Muscle of arm (tissue), 14 donors: ENCODE measurements at places on chromosomes 2 and 18. TPM values are rescaled to one million over a fixed set of nuclear protein-coding genes. Genes with fewer than 3 reads are reported as not detected.

DNA sequence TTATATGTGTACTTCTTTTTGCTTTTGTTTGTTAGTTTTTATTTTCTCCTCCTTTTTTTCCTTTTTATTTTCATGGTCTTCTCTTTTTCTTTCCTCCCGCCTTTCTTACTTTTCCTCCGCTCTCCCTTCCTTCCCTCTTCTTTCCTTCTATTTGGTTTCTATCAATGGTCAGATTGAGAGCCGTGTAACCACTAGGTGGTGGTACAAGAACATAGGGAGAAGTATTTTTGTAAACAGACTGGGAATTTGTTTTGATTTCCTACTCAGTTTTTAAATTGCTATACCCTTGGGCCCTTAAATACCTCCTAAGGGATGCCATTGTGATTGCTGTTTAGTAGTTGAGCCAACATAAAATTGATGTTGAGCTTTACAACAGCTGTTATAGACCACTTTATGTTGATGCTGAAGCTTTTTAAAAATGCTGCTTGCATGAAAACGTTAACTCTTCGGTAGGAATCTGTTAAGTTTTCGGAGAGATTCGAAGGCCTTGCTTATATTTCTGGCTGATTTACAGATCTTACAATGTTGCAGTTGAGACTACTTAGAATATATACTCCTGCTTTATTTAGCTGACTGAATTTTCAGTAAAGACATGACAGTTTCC is 124.2 kb downstream of the UBE2E3 start:
- peak; percentile 56 for DNase-seq

- DNase-seq, result no peak
Measured at GRCh38 chr2:152623076-152623740, 94.1 kb downstream of the PRPF40A start.

- DNase-seq, result no peak
Measured at GRCh38 chr18:62354151-62354550, 29.0 kb downstream of the TNFRSF11A start.

DNA sequence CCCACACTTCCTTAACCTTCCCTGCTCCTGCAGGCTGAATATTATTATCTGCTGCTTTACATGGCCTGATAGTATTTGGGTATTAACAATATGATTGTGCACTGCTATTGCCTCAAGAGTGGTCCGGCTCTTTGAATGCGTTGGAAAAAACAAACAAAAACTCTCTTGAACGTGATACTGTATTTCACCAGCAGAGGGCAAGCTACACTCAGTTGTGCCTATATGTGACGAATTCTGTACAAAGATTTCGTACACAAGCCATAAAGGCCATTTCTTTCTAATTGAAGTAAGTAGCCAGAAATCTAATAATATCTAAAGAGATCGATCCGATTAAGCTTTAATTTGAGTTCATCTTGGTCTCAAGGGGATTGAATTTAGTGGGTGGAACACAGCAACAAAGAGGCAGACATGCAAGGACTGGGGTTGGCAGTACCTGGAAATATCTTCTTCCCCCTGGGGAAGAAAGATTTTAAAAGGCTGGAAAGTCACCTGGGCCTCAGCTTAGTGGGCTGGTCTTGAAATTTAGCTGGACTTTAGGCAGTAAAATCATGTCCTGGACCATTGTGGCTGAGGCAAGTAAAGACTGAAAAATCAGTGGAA is 49.3 kb upstream of the RAB6D start:
- DNase-seq, result peak; percentile 67

Gene PPP1R1C
- polyA plus RNA-seq, result not detected
